ENCODE measurements at places on chromosomes 12 and 14.

DNA sequence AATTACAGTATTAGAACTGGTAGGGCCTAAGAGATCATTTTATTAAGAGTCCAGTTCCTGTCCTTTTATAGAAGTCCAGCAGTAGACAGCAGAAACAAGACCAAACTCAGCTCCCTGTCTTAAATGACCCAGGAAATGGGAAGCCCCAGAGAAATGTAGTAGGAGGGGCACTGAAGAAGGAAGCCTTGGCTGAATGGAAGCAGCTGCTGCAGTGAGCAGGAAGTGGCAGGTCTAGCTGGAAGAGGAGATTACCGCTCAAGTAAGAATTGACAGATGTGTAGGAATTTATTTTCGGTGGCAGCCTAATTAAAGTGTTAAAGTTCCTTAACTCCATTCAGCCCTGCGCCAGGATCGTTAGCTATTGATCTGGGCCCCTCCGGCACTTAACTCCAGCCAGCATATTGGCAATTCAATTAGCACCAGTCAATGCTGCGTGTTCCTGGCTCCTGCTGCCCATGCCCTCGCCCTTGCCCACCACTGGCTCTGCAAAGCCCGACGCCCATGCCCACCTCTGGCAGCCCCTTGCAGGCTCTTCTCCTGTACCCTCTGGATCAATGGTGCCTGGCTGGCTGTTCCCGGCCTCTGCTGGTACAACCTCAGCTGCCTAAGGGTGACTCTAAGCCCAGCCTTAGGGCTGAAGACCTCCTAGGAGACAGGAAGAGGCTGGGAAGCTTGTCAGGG lies 21.1 kb downstream of the ZFHX2 start:
- DNase-seq, result no peak

DNA sequence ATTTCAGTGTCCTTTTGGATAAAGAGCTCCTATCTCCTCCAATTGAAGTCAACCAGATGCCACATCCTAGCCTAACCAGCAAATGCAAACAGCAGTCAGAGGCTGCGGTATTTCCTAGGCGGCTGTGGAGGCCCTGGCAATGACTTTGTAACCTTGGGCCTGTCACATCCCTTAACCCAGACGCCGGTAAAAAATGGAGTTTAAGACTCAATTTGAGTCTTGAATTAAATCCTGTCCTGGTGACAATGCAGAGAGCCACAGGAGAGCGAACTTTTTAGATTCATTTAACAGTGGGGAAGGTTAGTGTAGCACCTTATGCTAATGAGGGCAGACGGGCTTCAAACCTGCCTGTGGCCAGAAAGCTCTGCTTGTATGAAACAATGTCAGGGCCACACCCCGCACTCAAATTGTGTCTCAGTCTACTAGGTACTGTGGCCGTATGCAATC lies 1.3 kb downstream of the C12orf75 start:
- no peak for DNase-seq

GRCh38 chr14:89746654-89747053 lies 207.9 kb downstream of the EFCAB11 start:
- DNase-seq, result no peak

DNA sequence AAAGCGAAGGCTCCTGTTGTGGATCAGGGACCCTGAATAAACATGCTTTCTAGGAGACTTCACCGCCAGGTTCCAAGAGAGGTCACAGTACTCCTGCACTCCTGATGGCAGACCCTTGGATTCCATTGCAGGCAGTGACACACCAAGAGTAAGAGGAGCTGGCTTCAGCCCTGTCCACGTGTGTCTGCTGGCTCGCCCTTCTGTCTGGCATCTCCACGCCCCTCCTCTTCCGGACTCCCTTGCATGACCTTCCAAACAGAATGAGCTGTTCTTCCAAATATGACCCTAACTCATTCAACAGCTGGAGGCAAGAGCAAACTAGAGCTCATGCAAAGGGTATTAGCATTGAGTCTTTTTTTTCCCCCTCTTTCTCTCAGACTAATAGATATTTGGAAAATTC lies 233.0 kb upstream of the PLEKHG7 start:
- DNase-seq, result no peak

DNA sequence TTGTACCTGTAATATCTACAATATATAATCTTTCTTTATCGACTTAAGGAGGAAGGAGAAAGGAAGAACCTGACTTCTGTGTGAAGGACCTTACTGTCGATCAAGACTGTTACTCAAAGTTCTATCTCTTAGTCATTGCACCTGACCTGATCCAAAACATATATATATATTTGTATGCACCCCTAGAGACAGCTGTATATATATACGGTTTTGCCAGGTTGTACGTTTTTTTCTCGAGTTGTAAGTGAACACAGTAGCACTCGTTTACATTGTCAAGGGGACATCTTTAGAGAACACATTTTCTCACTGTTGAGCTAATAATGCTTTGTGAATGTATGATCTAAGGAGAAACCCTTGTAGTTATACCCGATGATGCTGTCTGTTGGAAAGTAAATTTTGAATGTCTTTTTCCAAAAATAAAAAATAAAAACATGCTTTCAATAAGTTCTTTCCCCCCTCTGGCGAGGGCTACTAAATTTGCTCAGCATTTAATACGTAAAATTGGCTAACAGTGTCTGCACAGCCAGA lies 536 bp upstream of the SLC35E3 start:
- DNase-seq, result no peak

- no peak for DNase-seq
Observed at GRCh38 chr12:40314927-40315326, 90.1 kb downstream of the LRRK2 start.

DNA sequence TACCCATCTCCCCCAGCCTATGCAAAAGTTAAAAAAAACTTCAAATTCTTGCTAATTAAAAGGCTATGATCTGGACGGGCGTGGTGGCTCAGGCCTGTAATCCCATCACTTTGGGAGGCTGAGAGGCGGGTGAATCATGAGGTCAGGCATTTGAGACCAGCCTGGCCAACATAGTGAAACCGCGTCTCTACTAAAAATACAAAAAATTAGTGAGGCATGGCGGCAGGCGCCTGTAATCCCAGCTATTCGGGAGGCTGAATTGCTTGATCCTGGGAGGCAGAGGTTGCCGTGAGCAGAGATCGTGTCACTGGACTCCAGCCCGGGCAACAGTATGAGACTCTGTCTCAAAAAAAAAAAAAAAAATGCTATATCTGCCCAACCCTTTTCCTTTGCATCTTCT lies 925.4 kb downstream of the GALC start:
- DNase-seq, result no peak

- no peak for DNase-seq
Observed at GRCh38 chr14:104235686-104236085, 97.3 kb downstream of the KIF26A start.

DNA sequence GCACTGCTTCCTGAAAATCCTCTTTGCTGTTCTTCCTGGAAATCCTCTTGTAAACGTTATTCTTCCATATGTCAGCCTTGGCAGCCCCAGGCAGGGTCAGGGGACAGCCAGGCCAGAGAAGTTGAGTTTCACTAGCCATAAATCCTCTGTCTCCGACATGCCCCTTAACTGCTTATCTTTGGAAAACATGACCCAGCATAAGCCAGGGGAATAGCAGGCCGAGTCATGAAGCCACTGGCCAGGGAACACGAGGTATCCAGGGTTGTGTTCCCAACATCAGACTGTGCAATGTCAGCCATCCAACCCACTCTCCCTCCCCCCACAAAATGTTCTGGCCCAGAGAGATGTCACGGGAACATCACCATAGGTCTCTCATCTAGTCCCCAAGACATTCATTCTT lies 453.9 kb downstream of the MED13L start:
- no peak for DNase-seq

DNA sequence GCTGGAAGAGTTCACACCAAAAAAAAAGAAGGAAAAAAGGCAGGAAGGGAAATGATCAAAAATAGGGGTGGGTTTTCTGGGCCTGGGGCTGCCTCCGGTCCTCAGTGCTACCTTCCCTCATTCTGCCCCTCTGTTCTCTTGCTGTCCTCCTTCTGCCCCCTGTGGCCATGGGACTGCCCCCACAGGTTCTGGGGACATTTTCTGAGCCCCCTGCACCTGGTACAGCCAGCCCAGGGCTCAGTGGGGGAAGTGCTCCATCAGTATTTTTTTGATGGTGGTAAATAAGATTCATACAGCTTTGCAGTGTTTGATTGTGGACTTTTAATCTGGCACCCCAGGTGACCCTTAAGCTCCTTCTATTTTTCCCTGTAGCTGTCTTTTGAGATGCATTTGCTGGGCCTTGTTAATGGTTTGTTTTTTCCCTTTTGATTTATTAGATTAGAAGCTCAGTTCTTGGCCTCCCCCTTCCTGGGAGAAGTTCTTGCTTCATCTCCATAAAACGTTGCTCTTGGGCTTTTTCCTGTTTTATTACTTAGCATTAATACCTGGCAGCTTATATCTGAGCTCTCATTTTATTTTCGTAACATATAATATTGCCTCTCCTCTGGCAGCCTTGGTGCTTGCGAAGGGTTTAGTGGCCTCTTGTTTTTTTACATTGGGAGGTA lies 43.1 kb downstream of the CHST11 start:
- no peak for DNase-seq

DNA sequence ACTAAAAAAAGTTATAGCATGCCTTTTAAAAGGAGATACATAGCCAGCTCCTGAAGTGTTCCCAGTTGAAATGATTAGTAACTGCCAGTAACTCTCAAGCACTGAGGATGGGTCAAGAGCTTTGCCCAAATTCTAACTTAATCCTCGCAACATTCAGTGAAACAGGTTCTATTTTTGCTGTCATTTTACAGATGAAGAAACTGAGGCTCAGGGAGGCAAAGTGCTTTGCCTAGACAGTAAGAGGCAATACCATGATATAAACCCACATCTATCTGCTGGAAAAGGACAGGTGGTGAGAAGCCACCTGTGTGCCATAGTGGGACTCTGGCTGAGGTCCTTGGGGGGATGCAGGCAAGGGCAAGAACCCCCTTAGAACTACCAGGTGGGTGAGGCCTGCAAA lies 8.8 kb downstream of the TESC start:
- no peak for DNase-seq

GRCh38 chr12:89733579-89734201 lies 25.1 kb upstream of the ATP2B1 start:
- DNase-seq, result no peak

- DNase-seq, result no peak
Observed at GRCh38 chr14:90880282-90880681, 64.1 kb upstream of the TTC7B start.

- DNase-seq, result no peak
Observed at GRCh38 chr12:42958291-42958674, 368.7 kb upstream of the PRICKLE1 start.

GRCh38 chr14:75435473-75435872 lies 7.7 kb downstream of the JDP2 start:
- no peak for DNase-seq

GRCh38 chr12:111256629-111257434 lies 112.1 kb downstream of the PHETA1 start:
- DNase-seq, result no peak

- no peak for DNase-seq
Observed at GRCh38 chr14:91405724-91406435, 11.7 kb downstream of the CCDC88C start.

DNA sequence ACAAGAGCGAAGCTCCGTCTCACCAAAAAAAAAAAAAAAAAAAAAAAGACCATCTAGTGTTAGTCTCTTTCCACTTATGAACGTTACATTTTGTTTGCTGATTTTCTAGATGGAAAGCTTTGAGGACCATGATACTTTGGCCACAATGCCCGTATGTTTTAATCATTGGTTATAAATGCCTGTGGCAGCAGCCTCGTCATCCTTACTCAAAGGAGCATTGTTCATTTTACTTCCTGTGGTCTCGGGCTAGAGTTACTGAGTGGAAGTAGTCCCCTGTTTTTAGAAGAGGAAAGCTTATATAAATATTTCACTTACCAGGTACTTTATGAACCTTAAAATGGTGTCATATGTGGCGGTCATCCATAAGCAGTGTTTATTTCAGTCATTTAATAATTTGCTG lies 359.9 kb downstream of the AEBP2 start:
- no peak for DNase-seq

- no peak for DNase-seq
Observed at GRCh38 chr12:124509676-124510300, 57.6 kb downstream of the NCOR2 start.

DNA sequence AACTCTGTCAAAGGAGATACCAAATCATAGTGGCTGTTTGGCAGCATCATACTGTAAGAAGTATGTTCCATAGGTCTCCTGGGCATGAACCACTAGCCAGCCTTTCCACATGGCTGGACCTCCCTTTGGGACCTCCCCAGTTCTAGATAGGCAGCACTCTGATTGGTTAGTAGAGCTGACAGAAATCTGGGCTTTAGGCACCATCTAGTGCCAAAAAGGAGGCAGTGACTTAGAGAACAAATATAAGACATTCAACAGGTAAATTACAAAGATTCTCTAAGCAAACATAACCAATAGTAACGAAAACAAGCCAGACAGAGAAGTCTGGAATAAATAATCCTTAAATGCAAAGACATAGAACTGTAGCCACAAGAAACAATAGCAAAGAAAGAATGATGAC lies 148.0 kb upstream of the PDE3A start:
- DNase-seq, result no peak

- no peak for DNase-seq
Observed at GRCh38 chr14:70995211-70995610, 88.0 kb downstream of the PCNX1 start.

DNA sequence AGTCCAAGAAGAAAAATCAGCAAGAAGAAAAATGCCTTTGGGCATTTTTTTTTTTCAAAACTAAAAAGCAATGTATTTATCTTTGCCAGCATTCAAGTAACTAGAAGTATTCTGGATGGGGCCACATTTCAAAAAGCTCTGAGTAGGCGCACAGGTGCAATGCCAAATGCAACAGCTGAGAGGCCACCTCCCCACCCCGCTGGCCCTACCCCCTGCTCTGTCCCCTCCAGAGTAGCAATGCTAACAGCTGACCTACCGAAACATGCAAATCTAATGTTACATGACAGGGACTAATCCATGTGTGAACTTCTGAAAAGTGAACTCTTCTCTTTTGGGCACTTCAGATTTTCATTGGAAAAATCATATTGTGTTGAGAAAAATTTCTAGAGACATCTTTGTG lies 153.7 kb upstream of the SLC38A2 start:
- DNase-seq, result no peak

DNA sequence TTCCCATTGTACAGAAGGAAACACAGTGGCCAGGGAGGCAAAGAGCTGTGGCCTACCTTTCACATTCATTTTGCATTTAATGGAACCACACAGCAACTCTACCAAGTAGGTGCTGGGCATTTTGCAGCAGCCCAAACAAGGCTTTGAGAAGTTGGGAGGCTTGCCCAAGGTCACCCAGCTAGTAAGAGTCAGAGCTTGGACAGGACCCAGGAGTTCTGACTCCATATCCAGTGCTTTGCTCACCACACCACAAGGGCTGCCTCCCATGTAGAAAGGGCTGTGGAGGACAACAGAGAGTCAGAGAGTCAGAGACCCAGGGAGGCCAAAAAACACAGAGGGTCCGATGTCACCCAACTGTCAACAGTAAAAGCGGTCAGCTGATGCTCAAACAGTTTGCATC lies 400.2 kb downstream of the BCL11B start:
- no peak for DNase-seq

- DNase-seq, result no peak
Observed at GRCh38 chr12:92080911-92081285, 64.7 kb downstream of the BTG1 start.

- no peak for DNase-seq
Observed at GRCh38 chr12:122830517-122831214, 4.6 kb upstream of the HIP1R start.

GRCh38 chr12:52261208-52261484 lies 13.3 kb upstream of the KRT86 start:
- DNase-seq, result no peak
